Activated CD4-positive, alpha-beta T cell treated with anti-CD3 and anti-CD28 coated beads, Interleukin-2, amount 10 ng/mL, durations not matched to agents 7 days and 5 days (primary cell): ENCODE measurements at places on chromosomes 6 and 20.

- no peak for DNase-seq
These were observed 10.5 kb downstream of the NKX2-2 start for GRCh38 chr20:21503345-21503744.

- no peak for DNase-seq
These were observed 6.4 kb downstream of the PLTP start for GRCh38 chr20:45905505-45906079.

- DNase-seq = no peak
These were observed 164.7 kb downstream of the SCP2D1 start for GRCh38 chr20:18978311-18978710.

DNA sequence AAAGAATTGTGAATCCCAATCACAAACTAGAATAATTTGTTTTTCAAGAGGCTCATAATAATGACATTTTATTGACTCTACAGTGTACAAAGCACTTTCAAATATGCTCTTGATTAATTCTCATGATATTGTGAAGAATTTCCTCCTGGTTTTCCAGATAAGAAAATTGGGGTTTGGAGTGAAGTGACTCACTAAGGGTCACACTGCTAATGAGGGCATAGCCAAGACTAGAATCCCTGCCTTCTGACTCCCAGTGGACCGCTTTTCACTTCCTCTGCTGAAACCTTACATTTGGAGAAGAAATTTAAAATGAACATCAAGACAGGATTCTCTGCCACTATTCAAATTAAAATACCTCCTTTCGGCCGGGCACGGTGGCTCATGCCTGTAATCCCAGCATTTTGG, 38.3 kb upstream of the LTV1 start:
- DNase-seq = no peak

GRCh38 chr6:105900125-105900937, 185.8 kb upstream of the PRDM1 start:
- peak; percentile 36 for DNase-seq

DNA sequence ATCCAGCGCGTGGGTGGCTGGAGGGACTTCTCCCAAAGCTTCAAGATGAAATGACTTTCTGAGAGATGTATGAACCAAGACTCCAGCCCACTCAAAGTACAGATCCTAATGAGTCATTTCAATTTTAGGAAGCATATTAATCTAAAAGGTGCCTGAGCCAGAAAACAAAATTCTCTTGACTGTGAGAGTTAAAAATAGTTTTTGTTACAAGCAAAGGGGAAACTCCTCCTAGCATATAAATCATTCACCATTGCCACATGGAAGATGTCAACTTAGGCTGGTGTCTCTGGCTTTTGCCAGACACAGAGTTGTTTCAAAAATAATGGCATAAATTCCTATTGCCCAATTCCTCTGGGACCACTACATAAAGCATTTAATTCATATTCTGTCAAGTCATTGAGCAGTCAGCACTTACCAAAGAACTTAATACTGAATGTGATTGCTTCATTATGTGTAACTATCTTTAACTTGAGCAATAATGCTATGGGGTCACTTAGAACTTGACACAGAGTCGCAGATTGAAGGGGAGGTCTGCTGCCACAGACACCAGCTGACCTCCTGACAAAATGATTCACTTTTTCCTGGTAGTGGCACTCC, 280.6 kb downstream of the SLC35F1 start:
- DNase-seq = no peak

GRCh38 chr6:37626915-37627314, 70.8 kb downstream of the MDGA1 start:
- no peak for DNase-seq

DNA sequence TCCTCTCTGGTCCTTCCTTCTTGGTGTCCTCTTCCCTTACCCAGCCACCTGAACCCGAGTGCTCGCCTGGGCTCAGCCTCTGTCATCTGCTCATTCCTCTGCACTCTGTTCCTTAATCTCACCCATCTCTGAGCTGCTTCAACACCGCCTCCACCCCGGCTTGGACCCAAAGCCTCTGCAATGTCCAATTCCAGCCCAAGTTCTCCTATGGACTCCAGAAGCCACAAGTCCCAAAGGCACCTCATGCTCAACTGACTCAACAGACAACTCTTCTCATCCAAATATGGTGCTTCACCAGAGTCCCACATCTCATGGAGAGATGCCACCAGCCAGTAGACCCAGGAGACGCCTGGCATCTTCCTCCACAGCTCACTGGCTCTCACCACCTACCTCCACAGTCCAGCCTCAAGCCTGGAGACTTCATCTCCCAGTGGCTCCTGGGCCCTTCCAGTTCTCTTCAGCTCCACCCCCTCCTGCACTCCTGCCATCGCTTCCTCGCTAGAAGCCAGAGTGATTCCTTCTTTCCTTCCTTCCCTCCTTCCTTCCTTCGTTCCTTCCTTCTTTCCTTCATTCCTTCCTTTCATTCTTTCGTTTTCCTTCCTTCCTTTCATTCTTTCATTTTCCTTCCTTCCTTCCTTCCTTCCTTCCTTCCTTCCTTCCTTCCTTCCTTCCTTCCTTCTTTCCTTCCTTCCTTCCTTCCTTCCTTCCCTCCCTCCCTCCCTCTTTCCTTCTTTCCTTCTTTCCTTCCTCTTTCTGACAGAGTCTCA, 40.9 kb upstream of the NNAT start:
- DNase-seq = no peak

DNA sequence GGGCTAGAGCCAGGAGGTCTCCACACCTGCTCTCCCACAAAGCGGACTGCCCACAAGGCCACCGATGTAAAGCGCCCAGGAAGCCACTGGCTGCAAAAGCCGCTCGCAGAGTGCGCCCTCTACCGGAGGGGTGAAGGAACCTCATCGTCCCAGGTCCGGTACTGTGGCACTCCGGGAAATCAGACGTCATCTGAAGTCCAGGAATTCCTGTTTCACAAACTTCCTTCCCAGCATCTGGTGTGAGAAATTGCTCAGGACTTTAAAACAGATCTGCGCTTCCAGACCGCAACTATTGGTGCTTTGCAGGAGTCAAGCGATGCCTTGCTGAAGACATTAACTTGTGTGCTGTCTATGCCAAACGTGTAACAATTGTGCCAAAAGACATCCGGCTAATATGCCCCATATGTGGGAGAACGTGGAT, 115.1 kb upstream of the ARID1B start:
- no peak for DNase-seq

DNA sequence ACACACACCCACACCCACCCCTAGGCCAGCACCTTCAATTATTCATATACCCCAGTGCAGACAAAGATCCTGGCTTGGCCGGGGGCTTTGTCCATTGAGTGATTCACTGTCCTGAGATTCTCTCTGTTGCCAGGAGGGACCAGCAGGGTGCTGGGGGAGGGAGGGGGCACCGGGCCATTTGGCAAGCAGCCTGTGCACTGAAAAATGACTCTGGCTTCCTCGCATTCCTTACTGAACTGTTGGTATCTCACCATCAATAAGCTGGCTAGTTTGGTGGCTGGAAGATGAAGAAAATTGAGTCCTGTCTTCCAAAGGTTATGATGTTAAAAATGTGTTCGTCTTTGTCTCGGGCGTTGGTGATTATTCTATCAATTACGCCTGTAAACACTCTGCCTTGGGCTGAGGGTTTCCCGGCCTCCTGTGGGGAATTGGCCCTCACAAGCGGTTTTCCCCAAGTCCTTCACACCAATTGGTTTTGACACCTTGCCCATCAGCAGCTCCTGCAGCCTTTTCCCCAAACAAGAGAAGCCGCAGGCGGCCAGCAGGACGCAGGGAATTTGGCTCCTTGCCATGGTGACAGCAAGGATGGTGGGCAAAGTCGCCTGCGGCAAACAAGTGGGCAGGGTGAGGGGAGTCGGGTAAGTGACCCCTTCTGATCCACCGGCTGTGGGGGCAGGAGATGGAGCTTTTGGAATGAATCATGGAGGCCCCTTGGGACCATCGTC, 4.9 kb downstream of the VSTM2L start:
- no peak for DNase-seq

DNA sequence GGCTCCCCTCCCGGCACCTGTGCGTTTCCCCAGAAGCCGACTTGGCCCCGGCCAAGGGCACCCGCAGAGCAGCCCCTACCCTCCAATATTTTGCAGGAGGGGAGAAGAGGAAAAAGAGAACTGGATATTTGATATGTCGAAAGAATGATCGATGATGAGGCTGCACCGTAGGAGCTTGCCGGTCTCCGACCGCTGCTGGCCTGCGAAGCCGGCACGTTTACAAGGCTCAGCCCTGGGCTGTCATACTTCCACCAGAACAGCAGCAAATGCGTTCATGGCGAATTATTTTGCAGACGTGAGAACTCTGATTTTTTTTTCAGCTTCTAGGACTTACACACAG, 296.7 kb downstream of the TFAP2C start:
- DNase-seq = no peak

DNA sequence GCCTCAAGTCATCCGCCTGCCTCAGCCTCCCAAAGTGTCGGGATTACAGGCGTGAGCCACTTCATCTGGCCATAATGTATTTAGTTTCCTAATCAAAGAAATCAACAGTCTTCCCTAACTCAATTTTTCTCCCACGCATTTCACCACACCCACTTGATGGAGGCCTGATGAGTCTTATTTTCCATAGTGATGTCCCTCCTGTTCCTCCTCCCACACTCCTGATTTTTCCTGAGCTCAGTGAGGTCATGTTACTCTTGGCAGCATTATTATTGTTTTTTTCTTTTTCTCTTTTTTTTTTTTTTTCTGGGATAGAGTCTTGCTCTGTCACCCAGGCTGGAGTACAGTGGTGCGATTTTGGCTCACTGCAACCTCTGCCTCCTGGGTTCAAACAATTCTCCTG, 8.9 kb downstream of the ABRACL start:
- no peak for DNase-seq

- DNase-seq = no peak
These were observed 1.6 kb upstream of the SLC35B3 start for GRCh38 chr6:8436966-8437365.

DNA sequence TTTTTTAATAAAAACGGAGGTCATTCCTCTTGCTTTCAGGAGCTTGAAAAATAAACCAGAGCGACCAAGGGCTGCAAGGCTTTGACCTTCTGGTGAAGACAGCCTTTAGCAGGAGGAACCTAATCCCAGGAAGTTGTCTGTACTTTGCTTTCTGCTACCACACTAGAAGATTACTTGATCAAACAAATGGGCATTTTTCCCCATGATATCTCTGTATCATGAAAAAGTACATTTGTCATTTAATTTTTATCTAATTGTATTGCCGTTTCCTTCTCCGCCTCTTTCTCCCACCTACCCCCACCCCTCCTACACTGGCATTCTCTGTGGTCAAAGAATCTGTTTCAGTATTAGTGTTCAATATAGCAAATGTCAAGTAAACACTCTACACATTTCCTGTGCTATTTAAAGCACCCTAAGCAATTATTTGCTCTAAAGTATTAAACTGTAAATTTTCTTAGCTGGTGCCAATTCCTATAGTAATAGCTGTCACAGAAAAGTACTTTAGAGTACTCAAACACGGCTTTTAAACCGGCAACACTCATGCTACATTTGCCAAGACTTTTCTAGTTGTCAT, 29.7 kb downstream of the ATXN1 start:
- DNase-seq = peak; percentile 54

DNA sequence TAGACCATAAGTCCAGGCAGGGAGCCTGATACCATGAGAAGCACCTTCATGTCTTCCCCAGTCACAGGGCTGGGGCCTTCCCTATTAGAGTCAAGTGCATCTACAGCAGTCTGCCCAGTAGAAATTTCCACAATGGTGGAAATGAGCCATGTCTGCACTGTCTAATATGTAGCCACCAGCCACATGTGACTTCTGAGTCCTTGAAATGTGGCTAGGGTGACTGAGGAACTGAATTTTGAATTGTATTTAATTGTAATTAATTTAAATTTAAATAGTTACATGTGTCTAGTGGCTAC, 300.2 kb downstream of the CLIC5 start:
- DNase-seq = no peak

GRCh38 chr20:59520814-59521213, 83.5 kb upstream of the PHACTR3 start:
- no peak for DNase-seq

- no peak for DNase-seq
These were observed 57.6 kb upstream of the FOXP4 start for GRCh38 chr6:41488433-41489119.

GRCh38 chr6:80638213-80639055, 532.0 kb downstream of the BCKDHB start:
- DNase-seq = no peak

GRCh38 chr20:44089987-44090674, 96.9 kb downstream of the JPH2 start:
- DNase-seq = no peak

GRCh38 chr6:167047554-167047953, 48.4 kb downstream of the CEP43 start:
- peak; percentile 48 for DNase-seq

DNA sequence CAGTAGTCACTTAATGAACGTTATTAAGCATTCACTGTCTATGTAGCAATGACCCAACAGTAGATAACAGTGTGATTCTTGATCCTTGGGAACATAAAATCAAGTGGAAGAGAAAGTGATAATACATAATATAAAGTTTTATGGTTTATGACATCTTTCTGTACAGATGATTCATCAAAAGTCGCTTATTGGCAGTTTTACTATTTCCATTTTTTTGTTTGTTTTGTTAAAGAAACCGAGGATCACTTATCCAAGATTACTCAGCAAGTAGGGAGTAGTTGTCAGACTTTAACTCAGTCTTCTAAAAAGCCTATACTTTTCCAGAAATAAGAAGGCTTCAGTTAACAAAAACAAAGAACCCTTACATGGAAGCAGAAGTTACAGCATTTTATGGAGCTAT, 260.8 kb downstream of the ZFAND3 start:
- DNase-seq = no peak

DNA sequence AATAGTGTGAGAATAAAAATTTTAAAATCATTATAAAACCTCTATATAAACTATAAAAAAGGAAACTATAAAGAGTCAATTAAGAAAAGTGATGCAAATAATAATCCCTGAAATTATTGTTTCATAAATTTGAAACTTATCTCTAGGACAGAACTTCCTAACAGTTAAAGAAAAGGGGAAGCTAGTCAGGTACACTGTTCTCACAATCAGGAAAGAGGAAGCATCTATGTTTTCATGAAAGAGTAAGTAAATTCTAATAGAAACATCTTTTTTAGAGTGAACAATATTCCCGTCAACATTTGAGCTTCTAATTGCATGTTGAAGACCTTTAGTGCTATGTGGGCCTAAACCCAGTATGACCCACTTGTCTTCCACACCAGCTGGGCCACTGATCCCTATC, 1.2 kb upstream of the ADGRF1 start:
- no peak for DNase-seq
